ENCODE measurements at places on chromosomes 16 and 17.
A peak's percentile ranks its signal among the peaks of the same experiment; 100 is the strongest.

GRCh38 chr17:13806092-13806491 lies 204.4 kb upstream of the HS3ST3A1 start:
- no peak for DNase-seq

GRCh38 chr16:89721546-89722391 lies 432 bp downstream of the ZNF276 start:
- peak; percentile 56 for DNase-seq

GRCh38 chr17:33421933-33422332 lies 128.8 kb upstream of the ASIC2 start:
- no peak for DNase-seq

DNA sequence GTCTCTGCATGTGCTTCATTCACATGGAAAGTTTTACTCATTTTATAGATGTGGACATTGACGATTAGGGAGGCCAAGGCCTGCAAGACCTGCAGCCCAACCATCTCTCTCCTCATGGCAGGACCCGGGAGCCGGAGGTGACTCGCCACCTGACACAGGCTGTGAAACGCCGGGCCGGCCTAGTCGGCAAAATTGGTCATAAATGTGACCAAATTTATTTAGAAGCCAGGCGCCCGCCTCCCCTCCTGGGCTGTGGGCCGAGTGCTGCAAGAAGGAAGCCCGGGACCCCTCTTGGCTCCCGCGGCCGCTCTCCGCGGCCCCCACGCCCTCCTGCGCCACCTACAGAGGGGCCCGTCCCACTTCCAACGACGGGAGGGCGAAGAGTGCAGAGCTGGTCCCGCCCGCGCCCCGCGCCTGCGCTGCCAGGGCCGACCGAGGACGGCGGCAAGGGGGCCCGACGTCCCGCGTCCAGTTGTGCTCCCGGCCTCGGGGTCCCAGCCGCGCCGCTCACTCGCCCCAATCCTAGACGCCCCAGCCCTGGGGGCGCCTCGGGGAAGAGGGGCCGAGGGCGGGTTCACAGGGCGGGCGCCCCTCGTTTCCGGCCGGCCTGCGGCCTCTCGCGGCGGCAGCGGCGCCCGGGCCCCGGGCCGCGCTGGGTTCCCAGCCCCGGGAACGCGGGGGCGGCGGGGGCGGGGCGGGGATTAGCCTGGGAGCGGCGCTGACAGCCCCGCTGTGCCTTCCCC lies 47.5 kb downstream of the WNT3 start:
- peak; percentile 46 for DNase-seq

DNA sequence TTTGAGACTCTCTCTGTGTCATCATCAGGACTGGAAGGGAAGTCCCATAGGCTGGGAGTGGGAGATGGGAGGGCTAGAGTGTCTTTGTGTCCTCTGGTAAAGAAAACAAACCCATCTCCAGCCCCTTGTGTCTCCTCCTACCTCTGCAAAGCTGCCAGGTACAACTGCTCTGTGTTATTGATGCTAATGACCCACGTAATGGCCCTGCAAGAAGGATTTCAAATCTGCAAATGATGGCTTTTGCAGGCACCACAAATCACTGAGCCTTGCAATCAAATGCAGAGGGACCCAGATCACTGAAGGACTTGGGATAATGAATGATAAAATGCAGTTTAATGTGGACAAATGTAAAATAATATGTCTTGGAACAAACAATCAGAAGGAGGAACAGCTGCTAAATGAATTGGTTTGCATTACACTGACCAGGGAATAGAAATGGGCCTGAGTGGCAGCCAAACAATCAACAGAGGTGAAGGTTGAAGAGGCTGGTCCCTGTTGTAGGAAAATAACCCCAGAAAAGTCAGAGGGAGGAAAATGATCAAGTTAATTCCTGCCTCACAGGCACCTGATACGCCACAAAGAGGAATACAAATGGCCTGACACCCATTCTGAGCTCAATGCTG lies 425.1 kb downstream of the UTP18 start:
- DNase-seq: no peak

DNA sequence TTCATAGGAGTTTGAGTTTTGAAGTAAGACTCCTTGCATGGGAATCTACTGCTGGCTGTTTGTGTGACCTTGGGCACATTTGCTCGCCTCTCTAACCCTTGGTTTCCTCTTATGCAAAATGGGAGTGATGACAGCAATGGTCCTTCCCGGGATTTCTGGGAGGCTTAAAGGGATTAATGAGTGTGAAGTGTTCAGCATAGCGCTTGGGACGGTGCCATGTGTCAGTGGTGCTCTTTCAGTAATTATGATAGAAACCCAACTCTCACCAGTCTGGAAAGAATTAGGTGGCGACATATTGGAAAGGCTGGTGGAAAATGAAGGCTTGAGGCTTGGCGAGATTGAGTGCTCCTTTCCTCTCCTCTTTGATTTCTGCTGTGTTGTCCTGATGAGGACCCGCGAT lies 429.2 kb upstream of the EEF2KMT start:
- no peak for DNase-seq

DNA sequence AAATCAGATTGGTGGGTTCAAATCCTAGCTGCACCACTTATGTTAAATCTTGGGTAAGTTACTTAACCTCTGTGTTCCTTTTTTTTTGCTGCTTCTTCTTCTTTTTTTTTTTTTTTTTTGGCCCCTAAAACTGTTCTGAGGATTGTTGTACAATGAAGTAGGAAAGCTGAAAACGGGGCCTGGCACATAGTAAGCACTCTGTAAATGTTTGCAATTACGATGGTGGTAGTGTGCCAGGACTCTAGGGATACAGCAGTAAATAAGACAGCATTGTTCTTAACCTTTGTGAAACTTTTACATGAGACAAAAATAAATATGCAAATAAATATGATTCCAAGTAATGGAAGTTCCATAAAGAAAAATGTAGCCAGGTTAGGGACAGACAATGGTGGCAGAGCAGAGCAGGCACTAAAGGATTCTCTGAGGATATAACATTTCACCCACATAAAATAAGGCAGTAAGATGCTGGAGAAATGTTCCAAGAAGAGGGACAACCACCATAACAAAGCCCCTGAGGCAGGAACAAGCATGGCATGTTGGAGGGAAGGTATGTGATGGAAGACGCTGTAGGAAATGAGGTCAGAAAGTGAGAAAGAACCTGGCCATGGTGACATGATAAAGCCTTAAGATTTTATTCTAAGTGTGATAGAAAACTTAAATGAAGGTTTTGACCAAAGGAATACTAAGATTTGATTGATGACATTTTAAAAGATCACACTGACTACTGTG lies 127.3 kb downstream of the NLK start:
- DNase-seq: no peak

- DNase-seq: no peak
Observed at GRCh38 chr16:52441886-52442285, 105.1 kb downstream of the TOX3 start.

DNA sequence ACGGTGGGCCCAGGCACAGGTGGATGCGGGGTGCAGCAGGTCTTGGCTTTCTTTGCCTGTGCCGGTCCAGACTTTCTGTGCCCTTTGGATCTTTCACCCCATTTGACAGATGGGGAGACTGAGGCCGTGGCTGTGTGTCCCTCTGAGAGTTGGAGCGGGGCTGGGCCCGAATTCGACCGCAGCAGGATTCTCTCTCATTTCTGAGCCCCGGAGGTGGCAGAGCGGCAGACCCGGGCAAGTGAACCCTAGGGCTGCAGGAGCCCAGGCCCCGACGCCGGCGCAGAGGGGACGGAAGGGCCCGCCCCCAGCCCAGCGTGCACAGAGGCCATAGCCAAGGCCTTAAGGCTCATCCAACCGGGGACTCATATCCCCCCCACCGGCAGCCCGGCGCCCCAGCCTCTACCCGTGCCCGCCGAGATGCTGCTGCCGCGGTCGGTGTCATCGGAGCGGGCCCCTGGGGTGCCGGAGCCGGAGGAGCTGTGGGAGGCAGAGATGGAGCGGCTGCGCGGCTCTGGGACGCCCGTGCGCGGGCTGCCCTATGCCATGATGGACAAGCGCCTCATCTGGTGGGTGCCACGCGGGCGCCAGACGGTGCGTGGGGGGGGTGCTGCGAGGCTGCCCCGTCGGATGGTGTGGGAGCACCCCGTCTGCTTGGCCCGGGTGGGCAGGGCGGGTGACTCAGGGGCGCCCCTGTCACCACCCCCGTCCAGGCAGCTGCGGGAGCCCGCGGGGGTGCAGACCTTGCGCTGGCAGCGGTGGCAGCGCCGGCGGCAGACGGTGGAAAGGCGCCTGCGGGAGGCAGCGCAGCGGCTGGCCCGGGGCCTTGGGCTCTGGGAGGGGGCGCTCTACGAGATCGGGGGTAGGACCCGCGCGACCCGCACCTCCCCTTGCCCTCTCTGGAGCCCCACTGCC lies 857 bp downstream of the TMC8 start:
- DNase-seq: no peak

DNA sequence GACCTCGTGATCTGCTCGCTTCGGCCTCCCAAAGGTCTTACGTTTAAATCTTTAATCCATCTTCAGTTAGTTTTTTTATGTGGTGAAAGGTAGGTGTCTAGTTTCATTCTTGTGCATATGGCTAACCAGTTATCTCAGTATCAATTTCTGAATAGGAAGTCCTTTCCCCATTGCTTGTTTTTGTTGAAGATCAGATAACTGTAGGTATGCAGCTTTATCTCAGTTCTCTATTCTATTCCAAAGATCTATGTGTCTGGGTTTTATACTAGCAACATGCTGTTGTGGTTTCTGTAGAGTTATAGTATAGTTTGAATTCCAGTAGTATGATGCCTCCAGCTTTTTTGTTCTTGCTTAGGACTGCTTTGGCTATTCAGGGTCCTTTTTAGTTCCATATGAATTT lies 65.2 kb downstream of the TNFRSF13B start:
- no peak for DNase-seq

DNA sequence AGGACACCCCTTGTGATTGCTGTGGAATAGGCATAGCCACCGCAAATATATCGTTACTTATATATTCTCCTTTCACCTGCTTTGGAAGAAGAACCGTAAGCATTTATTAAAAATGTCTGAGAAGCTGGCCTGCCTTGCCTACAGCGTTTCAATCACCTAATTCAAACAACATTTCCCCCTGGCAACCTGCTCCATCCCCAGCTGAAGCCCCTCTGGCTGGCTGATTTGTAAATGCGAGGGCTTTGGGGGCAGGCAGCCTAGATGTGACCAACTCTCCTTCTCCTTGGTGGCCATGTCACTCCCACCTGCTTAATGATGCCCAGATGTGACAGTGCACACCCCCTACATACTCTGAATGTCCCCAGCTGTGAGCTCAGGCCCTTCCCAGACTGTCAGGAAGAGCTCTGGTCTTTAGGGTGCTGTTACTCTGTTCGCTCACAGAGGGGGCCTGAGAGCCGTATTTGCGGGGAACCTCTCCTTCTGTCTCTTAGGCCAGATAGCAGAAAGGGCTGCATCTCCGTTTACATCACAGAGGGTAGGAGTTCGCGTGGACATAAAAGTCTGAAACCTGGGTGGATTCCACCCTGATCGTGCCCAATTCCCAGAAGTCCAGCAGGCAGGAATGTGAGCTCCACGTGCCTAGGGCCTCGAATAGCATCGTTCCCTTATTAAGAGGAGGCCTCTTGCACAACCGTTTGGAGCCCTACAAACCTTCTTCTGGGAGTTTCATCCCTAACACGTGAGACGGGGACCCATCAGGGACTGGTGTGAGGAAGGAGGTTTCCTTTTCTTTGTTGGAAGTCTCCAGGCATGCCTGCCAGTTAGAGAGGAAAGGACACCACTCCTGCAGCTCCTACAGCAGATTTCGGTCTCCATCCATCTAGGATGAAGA lies 2.4 kb upstream of the SDK2 start:
- DNase-seq: no peak

GRCh38 chr16:85610446-85611193 lies 2.5 kb upstream of the GSE1 start:
- peak; percentile 90 for DNase-seq

GRCh38 chr16:22781480-22781879 lies 32.5 kb upstream of the HS3ST2 start:
- DNase-seq: no peak

- DNase-seq: no peak
Observed at GRCh38 chr16:1397779-1398178, 16.7 kb downstream of the UNKL start.

GRCh38 chr16:78184238-78185183 lies 85.1 kb downstream of the WWOX start:
- DNase-seq: no peak

DNA sequence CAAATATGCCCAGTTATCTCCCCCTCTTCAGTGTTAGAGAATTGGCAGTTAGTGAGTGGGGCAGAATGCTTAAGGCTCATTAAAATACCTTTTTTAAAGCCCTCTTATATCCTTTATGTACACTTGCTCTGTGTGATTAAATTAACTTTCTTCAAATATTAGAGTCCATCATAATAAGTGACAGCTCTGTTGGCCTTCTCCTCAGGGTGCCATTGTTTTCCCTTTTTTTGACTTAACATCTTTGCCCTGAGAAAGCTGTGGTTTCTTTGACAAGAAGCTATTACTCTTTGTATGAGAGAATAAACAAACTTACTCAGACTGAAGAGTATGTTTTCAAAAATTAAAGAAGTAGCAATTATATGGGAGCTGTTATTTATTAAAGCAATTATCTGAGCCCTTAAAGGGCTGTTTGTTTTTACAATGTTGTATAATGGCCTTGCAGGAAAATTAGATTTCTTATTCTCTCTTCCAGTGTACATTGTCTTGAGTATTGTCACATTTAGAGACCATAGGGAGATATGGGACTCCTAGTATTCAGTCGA lies 13.4 kb downstream of the RBBP6 start:
- DNase-seq: no peak

- DNase-seq: no peak
Observed at GRCh38 chr16:75632857-75633256, 9.8 kb upstream of the ADAT1 start.

DNA sequence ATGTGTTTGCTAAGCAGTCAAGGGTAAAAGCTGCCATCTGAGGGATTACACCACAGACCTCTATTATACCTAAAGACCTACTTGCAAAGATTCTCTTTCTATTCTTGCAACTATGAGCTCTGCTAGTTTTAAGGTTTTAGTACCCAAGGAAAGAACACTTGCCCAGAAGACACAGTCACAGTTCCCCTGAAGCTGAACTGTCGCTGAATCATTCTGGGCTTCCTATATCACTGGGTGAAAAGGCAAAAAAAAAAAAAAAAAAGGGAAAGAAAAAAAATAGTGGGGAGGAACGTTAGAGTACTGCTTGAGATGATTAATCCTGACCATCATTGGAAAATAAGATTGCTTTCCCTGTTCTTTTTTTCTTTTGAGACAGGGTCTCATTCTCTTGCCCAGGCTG lies 37.9 kb downstream of the LYRM1 start:
- DNase-seq: no peak

DNA sequence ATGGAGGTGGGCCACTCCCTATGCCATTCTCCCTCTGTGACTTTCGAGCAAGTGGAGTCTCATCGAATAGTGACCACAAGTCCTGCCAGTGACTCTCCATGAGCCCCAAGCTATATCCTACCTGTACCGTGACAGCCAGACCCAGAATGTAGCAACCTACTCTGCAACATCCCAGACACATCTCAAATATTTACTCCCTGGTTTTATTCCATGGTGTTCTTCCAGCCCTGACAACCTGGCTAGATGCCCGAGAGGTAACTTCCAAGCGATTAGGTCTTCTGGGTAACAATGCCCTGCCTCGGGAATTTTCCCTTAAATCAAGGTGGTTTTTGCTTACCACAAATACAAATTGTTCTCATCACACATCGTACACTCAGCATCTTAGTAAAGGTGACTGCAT lies 211.7 kb downstream of the ZFHX3 start:
- no peak for DNase-seq
